Suppressor macrophage treated with lipopolysaccharide for 1 hour (primary cell): ENCODE measurements at places on chromosomes 4 and X.

- peak; percentile 27 for DNase-seq
Measured at GRCh38 chrX:118974908-118975671, 672 bp downstream of the LONRF3 start.

DNA sequence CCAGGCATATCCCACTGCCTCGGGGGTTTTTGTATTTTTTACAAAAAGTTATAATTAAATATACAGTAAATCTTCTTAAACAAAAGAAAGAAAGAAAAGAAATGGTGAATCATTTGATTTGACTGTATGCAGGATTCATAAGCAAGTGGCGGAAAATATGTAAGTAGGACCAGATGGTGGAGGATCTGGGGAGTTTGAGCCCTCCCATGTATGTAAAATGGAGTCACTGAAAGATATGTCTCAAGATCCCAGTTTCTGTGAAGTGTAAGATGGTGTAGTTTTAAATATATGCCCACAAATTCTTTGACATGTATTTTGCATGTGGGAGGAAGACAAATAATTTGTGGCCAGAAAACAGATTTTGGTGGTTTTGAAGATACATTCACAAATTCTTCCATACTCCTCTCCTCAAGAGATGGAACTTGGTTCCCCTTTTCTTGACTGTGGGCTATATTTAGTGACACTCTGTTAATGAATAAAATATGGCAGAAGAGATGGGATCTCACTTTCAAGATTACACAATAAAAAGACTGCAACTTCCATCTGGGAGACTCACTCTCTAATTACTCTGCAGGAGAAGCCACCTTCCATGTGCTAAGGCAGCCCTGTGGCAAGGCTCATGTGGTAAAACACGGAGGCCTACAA is 133.6 kb upstream of the S100G start:
- no peak for DNase-seq

DNA sequence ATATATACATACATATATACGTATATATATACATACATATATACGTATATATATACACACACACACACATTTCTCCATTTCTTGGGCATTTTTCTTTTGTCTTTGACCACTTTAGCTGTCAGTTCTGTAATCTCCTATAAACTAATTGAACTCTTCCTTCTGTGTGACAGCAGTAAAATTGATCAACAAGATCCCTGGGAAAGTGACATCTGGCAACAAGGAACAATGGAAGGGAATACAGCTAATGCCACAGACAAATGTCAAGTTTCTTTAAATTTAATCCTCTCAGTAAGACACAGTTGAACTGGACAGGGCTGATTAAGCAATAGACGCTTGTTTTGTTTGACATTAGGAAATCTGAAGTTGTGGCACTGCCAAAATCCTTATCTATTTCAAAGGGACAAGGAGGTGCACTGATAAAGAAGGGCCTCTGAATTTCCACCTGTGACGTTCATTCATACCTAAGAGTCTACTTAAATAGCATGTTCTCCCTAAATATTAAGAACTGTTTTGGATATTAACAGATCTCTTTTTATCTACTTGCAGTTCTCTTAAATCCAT is 126.9 kb downstream of the RNF150 start:
- DNase-seq, result no peak

- DNase-seq, result no peak
Measured at GRCh38 chr4:41067369-41067768, 147.0 kb downstream of the APBB2 start.

GRCh38 chr4:7423801-7424552 is 10.8 kb downstream of the PSAPL1 start:
- no peak for DNase-seq

- DNase-seq, result peak; percentile 64
Measured at GRCh38 chrX:71492231-71493065, 40.5 kb upstream of the OGT start.

GRCh38 chr4:76752861-76753501 is 145.0 kb downstream of the SOWAHB start:
- peak; percentile 7 for DNase-seq

GRCh38 chrX:41946235-41946634 is 22.9 kb upstream of the CASK start:
- DNase-seq, result no peak

DNA sequence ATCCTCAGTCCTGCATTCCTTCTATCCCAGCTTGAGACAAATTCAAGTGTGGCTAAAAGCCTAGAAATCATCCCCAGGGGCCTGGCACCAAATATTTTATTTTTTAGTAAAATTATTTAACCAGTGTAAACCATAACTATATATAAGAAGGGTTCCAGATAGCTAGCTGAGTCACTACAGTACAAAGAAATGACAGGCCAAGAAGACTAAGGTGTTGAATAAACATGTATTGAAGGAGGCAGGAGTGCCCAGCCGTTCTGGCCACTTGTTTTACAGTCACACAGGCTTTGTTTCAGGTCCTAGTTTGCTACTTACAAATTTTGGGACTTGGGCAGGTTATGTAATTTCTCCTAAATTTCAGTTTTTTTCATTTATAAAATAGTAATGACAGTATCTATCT is 225.9 kb upstream of the PITX2 start:
- no peak for DNase-seq

- no peak for DNase-seq
Measured at GRCh38 chr4:101973361-101973760, 182.8 kb downstream of the BANK1 start.

DNA sequence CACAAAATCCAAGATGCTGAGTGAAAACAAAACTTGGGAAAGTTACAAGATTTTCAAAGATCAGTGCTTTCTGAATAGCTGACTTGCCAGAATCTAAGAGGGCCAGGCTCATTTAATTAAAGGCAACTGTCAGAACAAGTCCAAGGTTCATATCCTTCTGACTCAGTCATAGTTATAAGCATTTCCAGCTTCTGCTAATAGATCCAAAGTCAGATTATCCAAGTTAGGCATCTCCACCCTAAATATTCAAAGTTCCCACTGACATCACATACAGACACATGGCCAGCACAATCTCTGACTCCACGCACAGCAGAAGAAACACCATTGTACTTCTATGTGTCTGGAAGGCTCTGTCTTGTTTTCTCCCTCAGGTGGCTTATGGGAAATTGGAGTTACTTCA is 41.8 kb downstream of the GASK1B start:
- DNase-seq, result no peak

GRCh38 chr4:173217727-173218126 is 49.1 kb downstream of the GALNT7 start:
- DNase-seq, result peak; percentile 22

GRCh38 chr4:26001413-26001812 is 87.4 kb downstream of the SMIM20 start:
- DNase-seq, result no peak

DNA sequence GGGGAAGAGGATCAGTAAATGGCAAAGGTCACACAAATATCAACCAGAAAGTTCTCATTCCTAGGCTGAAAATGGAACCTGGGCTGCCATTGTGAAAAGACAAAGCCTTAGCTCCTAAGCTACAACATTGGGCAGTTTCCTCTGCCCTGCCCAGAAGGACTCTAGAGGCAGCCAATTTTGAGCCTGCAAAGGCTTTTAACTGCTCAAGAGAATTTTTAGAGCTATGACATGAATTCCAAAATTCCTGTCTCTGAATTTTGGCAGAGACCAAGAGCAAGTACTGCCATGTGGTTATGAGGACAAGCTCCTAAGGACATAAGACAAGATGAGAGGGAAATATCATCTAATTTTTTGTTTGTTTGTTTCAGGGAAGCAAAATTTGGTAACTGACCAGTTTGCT is 29.6 kb upstream of the IGFBP7 start:
- no peak for DNase-seq

DNA sequence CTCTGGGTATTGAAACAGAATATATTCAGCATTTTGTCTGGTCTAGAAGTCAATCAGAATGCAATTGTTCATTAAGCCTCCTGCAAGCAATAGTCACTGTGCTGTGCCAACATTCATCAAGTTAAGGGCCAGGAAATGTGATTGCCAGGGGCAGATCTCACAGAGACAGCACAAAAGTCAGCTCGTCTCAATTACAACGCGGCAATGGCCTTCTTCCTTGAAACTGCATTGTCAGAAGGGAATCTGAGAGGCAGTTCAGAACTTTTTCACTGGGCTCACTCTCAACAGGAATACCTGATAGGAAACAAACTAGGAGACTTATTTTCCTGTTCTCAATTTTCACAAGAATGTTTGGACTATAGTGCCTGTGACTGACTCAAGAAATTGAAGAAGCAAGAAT is 131.1 kb upstream of the NR3C2 start:
- no peak for DNase-seq

DNA sequence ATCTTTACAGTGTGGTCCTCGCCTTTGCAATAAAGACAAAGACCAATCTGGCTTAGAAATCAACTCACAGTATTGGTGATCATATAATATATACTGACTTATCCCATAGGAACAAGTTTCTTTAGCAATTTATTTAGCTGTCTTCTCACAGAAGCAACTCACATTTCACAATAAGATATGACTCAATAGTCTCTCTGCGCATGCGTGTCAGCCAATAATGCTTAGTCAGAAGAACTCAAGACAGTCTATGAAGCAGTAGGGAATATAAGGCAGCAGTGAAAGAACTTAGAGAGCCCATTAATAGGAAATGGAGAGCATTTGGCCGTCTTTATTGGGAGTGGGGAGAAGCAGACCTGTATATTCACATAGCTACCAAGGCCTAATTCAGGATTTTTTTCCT is 216.7 kb downstream of the IL13RA2 start:
- DNase-seq, result no peak

- no peak for DNase-seq
Measured at GRCh38 chr4:86564795-86565194, 29.3 kb upstream of the PTPN13 start.

GRCh38 chr4:173934201-173934600 is 349.3 kb downstream of the FBXO8 start:
- DNase-seq, result no peak

DNA sequence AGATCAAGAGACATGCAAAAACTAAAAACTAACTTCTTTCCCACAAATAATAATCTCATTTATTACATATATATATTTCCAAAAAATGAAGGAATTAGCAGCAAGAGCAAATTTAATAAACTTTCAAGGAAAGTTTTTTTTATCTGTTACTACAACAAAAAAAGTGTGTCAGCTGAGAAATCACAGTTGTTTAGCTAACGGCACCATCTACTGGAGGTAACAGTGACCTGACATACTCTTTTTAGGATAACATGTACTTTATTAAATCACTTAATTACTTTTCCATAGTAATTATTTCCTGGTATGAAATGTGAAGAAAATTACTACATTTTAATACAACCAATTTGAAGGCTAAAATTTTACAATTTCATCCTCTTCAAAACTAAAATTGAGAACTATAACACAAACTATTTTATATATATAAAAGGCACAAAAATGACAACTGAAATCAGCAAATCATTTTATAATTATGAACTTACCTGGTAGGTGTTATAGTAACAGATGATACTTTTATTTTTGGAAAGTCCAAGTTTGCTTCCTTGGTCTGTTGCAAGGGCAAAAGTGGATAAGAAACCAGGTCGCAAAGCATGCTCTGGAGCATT is 9.1 kb downstream of the LAMTOR3 start:
- peak; percentile 61 for DNase-seq

DNA sequence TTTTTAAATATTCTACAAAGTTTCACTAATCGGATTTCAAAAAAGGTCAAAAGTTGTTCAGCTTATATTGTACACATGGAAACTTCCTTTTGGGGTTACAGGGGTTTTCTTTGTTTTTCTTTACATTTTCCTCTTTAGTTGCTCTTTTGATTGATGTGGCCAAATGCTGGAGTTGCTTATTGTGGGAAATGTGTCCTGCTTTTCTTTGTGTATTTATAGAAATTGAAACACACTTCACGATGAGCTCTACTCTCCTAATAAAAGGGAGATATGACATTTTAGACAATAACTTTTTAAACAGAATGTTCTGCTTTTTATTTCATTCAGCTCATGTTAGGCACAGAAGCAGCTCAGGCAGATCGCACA is 50.7 kb upstream of the SPRY1 start:
- DNase-seq, result no peak

- DNase-seq, result no peak
Measured at GRCh38 chr4:85114526-85114925, 148.0 kb upstream of the WDFY3 start.

DNA sequence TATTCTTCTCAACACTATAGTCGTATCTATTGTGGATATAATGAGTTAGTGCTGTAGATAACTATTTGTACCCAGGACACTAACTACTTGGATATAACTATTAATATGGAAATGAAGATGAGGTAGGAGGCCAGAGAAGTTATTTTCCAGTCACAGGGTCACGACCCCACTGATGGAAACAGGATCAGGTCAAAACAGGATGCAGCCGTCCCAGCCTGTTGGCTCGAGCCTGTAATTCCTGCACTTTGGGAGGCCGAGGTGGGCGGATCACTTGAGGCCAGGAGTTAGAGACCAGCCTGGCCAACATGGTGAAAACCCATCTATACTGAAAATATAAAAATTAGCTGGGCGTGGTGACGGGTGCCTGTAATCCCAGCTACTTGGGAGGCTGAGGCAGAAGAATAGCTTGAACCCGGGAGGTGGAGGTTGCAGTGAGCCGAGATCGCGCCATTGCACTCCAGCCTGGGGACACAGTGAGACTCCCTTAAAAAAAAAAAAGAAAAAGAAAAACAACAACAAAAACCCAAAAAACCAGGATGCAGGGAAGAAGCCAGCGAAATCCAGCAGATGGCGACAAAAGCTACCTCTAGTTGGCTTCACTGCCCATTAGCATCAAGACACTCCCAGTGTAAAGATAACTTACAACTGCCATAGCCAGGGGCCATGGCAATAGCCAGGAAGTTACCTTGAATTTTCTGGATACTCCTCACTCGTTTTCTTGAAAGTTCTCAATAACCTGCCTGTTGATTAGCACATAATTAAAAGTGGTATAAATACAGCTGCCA is 37.9 kb upstream of the NKAP start:
- peak; percentile 56 for DNase-seq

DNA sequence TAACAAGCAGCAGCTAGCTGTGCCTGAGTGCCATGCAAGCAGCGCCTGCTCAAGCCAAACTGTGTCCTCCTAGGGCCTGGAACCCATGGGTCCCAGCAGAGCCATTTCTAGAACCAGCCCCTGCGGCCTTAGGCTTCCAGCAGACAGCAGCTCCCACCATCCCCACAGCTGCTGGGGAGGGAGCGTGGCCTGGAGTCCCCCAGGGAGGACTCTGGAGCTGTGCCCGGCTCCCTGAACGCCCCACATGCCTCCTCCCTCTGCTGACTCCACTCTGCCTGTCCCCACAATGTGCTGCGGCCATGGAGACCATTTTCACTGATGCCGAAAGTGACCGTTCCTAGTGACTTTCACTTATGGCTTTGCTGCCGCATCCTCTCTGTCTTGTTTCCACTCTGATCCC is 45.9 kb downstream of the GAK start:
- no peak for DNase-seq
